ENCODE measurements at places on chromosomes 1 and 21. TPM values are rescaled to one million over a fixed set of nuclear protein-coding genes. Genes with fewer than 3 reads are reported as not detected.

GRCh38 chr21:15001857-15002606 is 62.8 kb downstream of the NRIP1 start:
- DNase-seq: no peak
- peaks cover 4% of the 10 kb centered on the region for H3K36me3 ChIP-seq
- H3K4me1 ChIP-seq: peaks cover 51% of the 10 kb centered on the region

GRCh38 chr21:14523234-14523633 is 22.9 kb downstream of the SAMSN1 start:
- H3K27me3 ChIP-seq: no peaks in the 10 kb centered on the region
- DNase-seq: peak; percentile 64
- peaks cover 39% of the 10 kb centered on the region for H3K4me1 ChIP-seq
- H3K27ac ChIP-seq: peak overlapping the region; percentile 71

Gene TRAF3IP3
- 232 TPM for polyA plus RNA-seq

Gene DIRAS3
- polyA plus RNA-seq: not detected

Gene MAGI3
- not detected for polyA plus RNA-seq

GRCh38 chr1:231040800-231041718 is 1.0 kb upstream of the FAM89A start:
- peak overlapping the region; percentile 45 for H3K27ac ChIP-seq
- H3K27me3 ChIP-seq: peaks cover 4% of the 10 kb centered on the region
- peak overlapping the region; percentile 81 for H3K4me3 ChIP-seq
- H3K36me3 ChIP-seq: no peaks in the 10 kb centered on the region
- H3K4me1 ChIP-seq: peaks cover 33% of the 10 kb centered on the region
- DNase-seq: no peak

DNA sequence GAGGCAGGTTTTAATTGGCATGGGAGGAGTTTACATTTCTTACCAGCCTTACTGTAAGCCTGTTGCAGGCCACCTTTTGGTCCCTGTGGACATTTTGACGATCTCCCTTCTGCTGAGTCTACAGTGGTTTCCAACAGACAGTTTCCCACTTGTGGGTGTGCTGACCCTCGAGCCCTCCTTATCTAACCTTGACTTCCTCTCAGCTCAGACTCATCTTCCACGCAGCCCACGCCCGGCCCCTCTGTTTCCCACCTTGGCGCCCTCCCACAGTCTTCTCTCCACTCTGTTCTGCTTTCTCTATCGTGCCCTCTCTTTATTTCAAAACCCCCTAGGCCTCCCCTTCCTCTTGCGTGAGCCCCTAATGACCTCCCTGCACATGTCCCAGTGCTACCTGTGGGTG is 6.1 kb upstream of the ARL8A start:
- peaks cover 4% of the 10 kb centered on the region for H3K27me3 ChIP-seq
- peaks cover 19% of the 10 kb centered on the region for H3K4me1 ChIP-seq
- H3K4me3 ChIP-seq: no peak overlapping the region
- peaks cover 49% of the 10 kb centered on the region for H3K36me3 ChIP-seq

DNA sequence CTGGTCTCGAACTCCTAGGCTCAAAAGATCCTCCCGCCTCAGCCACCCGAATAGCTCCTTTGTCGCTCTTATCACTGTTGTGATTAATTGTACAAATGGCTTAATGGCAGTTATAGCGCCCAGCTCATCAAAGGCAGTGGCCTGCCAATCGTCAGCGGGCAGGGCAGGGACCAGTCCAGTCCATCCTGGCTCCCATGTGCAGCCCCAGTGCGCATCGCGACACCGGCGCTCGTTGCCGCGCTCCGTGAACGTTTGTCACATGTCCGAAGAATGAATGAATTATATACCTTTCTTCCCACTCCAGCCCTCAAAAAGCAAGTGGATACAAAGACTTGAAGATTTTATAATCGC is 18.4 kb downstream of the MTX1 start:
- peaks cover 7% of the 10 kb centered on the region for H3K27me3 ChIP-seq
- peak overlapping the region; percentile 76 for H3K4me3 ChIP-seq
- DNase-seq: peak; percentile 46
- H3K4me1 ChIP-seq: peaks cover 25% of the 10 kb centered on the region

Gene ERVH48-1
- polyA plus RNA-seq: not detected

DNA sequence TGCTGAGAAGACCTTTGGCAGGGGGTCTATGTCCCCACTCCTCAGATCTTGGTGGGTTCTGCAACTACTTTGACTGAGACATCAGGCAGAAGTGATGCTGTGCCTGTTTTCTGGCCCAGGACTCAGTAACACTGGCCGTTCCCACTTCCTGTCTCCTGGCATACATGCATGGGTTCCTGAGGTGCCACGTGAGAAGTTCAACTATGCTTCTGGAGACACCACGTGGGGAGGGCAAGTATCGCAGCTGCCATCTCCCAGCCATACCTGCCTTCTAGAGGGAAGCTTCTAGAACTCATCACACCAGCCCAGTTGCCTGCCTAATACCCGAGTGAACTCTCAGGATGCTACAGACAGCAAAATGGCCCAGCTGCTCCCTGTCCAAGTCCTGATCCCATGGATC is 65.8 kb downstream of the TRABD2B start:
- H3K36me3 ChIP-seq: no peaks in the 10 kb centered on the region
- DNase-seq: no peak
- H3K27ac ChIP-seq: no peak overlapping the region

Gene H6PD
- 6.2 TPM for polyA plus RNA-seq

- H3K36me3 ChIP-seq: no peaks in the 10 kb centered on the region
- no peaks in the 10 kb centered on the region for H3K27me3 ChIP-seq
- no peaks in the 10 kb centered on the region for H3K4me1 ChIP-seq
- DNase-seq: no peak
- H3K4me3 ChIP-seq: no peak overlapping the region
These were observed 89.8 kb upstream of the TMPRSS15 start for GRCh38 chr21:18493422-18493821.

DNA sequence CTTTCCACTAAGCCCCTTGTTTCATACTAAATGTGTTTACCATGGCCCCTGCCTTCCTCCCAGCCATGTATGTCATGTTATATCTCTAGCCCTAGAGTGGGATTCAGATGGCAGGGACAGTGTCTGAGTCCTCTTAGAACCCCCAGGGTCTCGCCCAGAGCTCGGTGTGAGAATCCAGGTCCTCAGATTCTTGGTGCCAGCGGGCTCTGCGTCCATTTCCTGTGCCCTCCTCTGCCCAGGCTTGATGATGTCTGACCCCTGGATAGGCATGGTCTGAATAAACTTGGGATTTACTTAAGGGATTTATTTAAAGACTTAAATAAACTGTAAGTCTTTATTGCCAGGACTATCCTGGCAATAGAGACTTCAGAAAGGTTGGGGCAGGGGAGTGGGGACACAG is 6.2 kb upstream of the KISS1 start:
- no peaks in the 10 kb centered on the region for H3K36me3 ChIP-seq
- no peaks in the 10 kb centered on the region for H3K4me1 ChIP-seq
- H3K4me3 ChIP-seq: no peak overlapping the region

Gene SH2D1B
- 1,411 TPM for polyA plus RNA-seq

Gene F5
- 1.3 TPM for polyA plus RNA-seq

Gene ADAMTS1
- polyA plus RNA-seq: 8.7 TPM

Gene SYTL1
- 211 TPM for polyA plus RNA-seq

- no peak overlapping the region for H3K27ac ChIP-seq
- no peak overlapping the region for H3K4me3 ChIP-seq
- peaks cover under 1% of the 10 kb centered on the region for H3K27me3 ChIP-seq
- no peaks in the 10 kb centered on the region for H3K4me1 ChIP-seq
- H3K36me3 ChIP-seq: no peaks in the 10 kb centered on the region
- DNase-seq: no peak
These were observed 17.1 kb upstream of the PTPRF start for GRCh38 chr1:43513471-43514173.

Gene CR1L
- not detected for polyA plus RNA-seq

- peak overlapping the region; percentile 58 for H3K27ac ChIP-seq
- H3K27me3 ChIP-seq: no peaks in the 10 kb centered on the region
- H3K4me1 ChIP-seq: peaks cover 22% of the 10 kb centered on the region
- H3K4me3 ChIP-seq: no peak overlapping the region
- peaks cover 15% of the 10 kb centered on the region for H3K36me3 ChIP-seq
These were observed 46.3 kb downstream of the RNF115 start for GRCh38 chr1:145777357-145778145.

Gene SHE
- polyA plus RNA-seq: not detected

DNA sequence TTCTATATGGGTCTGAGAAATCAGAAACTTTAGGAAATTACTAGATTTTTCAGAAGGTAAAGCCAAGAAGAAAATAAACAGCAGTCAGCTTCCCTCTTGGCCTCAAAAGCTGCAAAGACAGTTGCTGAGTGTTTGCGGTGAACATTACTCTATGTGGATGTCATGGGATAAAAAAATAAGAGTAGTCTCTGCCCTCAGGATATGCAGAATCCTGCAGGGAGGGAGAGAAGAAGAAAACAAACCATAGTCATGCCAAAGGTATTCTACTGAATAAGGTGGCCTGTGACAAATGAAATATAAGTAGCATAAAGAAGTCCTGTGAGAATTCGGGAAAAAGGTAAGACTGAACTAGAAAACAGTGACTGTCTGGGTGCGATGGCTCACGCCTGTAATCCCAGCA is 19.0 kb downstream of the YARS1 start:
- peak overlapping the region; percentile 81 for H3K4me3 ChIP-seq
- peaks cover 5% of the 10 kb centered on the region for H3K27me3 ChIP-seq
- peak overlapping the region; percentile 92 for H3K27ac ChIP-seq
- no peak for DNase-seq

DNA sequence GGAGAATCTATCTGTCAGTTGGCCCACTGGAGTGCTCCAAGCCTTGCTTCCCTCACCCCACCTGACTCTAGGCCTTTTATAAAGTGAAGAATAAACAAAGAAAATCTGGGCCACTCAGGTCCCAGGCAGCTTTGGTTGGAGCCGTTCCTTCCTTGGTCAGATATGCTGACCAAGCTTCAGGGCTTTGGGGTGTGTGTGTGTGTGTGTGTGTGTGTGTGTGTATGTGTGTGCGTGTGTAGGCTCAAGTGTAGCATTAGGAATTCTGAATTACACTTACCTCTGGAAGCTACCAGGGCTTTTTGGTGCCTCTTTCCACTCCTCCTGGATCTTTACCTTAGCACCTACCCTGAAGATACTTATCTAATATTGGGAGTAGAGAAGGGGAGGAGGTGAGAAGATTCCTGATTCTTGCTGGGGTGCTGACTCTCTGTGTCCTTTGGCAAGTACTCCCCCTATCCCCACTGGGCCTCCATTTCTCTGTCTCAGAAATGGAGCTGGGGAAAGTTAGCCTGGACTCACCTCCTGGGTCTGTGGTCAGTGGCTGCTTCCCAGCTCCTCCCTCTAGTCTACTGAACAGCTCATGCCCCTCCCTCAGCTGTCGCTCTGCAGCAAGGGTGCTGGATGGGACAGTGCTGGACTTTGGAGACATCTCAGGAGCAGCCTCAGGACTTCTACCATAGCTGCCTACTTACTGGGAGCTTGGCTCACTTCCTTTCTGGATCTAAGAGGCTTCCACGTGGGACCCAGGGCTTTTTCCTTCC is 10.8 kb downstream of the FOXD2 start:
- H3K4me3 ChIP-seq: no peak overlapping the region
- H3K27me3 ChIP-seq: peaks cover 47% of the 10 kb centered on the region
- H3K36me3 ChIP-seq: peaks cover 4% of the 10 kb centered on the region
- no peak for DNase-seq

DNA sequence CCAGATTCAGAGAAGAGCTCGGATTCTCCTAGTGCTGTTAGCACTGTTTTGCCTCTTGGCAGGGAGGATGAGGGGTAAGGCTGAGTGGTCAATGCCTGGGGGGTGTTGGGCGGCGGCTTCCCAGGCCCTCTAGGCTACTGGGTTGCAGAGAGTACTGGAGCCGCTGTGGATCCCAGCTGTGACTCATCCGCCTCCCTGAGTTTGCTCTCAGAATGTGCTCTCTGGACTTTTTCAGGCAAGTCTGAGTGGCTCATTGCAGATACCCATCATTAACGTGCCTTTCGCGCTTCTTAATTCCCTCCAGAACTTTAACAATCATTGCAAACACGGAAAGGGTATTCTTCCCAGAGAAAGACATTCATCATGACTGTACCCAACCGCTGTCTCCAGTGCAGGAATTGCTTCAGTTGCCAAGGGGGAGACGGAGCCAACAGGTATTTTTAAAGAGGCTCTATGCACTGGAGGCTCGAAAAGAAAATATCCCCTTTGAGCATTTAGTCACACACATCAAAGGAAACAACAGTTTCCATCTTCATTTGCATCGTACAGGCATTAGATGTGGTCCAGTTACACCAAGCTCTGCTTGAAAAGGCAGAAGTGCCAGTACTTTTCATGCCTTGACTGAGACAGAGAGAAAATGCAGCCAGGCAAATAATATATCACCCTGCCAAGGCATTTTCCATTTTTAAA is 14.4 kb upstream of the CAMTA1 start:
- no peak for DNase-seq
- no peak overlapping the region for H3K27ac ChIP-seq
- H3K4me3 ChIP-seq: no peak overlapping the region
- peaks cover 2% of the 10 kb centered on the region for H3K27me3 ChIP-seq
- H3K4me1 ChIP-seq: no peaks in the 10 kb centered on the region

Gene RGS16
- polyA plus RNA-seq: 0.50 TPM

DNA sequence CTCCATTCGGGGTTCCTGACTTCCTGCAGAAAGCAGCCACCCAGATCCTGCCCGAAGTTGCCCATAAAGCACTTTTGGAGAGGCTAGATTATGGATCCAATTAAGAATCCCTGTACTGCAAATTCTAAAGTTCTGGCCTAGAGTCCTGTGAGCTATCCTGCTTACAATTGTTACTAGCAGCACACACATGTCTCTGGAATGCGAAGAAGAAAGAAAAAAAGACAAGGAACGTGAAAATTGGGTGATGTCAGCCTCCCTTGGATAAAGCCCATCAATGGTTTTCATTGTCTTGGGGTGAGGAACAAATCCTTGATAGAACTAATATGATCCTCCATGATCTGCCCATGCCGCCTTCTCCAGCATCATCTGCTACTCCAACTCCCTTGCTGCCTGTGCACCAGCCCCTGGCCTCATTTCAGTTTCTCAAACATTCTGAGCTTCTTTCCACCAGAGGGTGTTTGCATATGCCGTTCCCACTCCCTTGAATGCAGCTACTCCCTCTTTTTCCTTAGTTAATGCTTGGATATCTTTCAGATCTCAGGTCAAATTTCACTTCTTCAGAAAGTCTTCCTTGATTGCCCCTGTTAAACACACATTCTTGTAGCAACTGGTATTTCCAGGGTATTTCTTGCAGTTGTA is 94.0 kb downstream of the ST6GALNAC5 start:
- no peak for DNase-seq
- H3K27ac ChIP-seq: no peak overlapping the region
- H3K4me1 ChIP-seq: no peaks in the 10 kb centered on the region
- no peaks in the 10 kb centered on the region for H3K36me3 ChIP-seq
- H3K27me3 ChIP-seq: peaks cover 2% of the 10 kb centered on the region

DNA sequence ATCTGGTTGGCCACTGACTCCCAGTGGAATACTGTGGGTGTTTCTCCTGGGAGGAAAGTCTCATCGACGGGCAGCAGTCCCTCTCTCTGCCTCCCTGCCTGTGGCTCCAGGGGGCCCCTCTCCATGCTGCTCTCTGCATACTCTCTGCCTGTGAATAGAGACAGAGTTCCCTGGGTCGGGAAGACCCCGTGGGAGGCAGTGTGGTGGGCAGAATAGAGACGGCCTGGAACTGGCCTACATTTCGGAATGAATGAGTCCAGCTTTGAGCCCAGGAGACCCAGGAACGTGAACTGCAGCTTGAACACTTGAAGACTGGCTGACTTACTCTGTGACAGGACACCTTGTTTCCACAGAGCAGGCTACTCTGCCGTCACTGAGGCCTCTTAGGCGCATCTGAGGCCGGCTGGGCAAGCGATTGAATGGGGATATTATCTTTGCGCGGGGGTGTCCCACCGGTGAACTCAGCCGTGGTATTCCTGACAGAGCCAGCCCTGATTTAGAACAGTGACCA is 64.0 kb downstream of the KIF21B start:
- no peaks in the 10 kb centered on the region for H3K27me3 ChIP-seq
- H3K36me3 ChIP-seq: no peaks in the 10 kb centered on the region
- H3K4me1 ChIP-seq: no peaks in the 10 kb centered on the region
- H3K4me3 ChIP-seq: no peak overlapping the region

Gene HIVEP3
- polyA plus RNA-seq: 15.5 TPM

Gene ITLN2
- not detected for polyA plus RNA-seq

Gene ORC1
- 0.58 TPM for polyA plus RNA-seq

Gene FAM72D
- not detected for polyA plus RNA-seq
